Pulmonary artery endothelial cell (primary cell): ENCODE measurements at places on chromosomes 16 and 17. TPM values are rescaled to one million over a fixed set of nuclear protein-coding genes. Genes with fewer than 3 reads are reported as not detected.
A peak's percentile ranks its signal among the peaks of the same experiment; 100 is the strongest.

GRCh38 chr16:88367560-88367959 is 15.2 kb upstream of the ZNF469 start:
- no peak for DNase-seq

DNA sequence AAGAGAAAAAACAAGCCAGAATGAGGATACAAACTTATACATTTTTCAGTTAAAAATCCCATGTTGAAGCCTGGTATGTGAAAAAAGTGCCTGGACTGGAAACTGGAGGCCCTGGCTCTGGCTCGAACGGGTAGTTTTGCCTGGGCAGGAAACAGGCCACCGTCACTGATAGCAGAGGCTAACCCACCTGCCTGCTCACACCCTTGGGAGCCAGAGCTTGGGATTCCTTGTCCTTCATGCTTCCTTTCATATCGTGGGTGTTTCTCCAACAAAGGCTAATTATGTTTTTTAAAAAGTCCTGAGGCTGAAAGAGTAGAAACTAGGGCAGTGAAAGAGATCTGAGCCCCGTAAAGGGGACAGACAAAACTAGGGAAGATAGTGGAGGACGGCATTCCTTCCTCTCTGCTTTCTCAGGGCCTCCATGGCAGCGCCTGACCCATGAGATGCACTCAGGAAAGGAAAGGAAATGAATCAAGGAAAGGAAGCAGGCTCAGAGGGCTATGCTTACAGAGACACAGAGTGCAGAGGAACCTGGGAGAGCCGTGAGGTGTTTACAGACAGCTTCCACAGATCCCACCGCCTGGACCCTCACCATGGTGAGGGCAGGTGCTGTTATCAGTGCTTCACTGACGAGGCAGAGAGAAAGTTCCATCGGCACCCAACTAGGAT is 138.1 kb downstream of the PARN start:
- DNase-seq, result peak; percentile 32

DNA sequence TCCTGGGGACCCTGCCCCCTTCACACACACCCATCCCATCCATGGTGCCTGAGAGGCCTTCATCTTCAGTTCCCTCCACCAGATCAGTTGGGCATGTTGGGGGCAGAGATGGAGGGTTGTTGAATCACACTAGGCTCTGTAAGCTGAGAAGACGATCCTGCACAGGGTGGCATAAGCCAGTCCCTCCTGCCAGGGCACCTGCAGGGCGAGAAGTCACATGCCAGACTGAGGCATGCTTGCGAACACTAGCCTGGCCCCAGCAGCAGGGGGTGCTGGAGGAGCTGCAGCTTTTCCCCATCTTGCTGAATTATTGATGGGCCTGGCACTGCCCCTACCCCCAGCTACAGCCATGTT is 6.1 kb upstream of the TBX2 start:
- no peak for DNase-seq

The P4HB gene
- total RNA-seq, result 1,184 and 1,197 TPM in 2 replicates
